NCI-H526 (cell line): ENCODE measurements at places on chromosomes 16 and 17.

- peak; percentile 17 for DNase-seq
Measured at GRCh38 chr17:10631048-10631700, 25.9 kb downstream of the MYH3 start.

- DNase-seq: no peak
Measured at GRCh38 chr16:12090151-12090530, 113.6 kb downstream of the SNX29 start.

GRCh38 chr16:87163637-87164036 lies 153.6 kb downstream of the C16orf95 start:
- no peak for DNase-seq

DNA sequence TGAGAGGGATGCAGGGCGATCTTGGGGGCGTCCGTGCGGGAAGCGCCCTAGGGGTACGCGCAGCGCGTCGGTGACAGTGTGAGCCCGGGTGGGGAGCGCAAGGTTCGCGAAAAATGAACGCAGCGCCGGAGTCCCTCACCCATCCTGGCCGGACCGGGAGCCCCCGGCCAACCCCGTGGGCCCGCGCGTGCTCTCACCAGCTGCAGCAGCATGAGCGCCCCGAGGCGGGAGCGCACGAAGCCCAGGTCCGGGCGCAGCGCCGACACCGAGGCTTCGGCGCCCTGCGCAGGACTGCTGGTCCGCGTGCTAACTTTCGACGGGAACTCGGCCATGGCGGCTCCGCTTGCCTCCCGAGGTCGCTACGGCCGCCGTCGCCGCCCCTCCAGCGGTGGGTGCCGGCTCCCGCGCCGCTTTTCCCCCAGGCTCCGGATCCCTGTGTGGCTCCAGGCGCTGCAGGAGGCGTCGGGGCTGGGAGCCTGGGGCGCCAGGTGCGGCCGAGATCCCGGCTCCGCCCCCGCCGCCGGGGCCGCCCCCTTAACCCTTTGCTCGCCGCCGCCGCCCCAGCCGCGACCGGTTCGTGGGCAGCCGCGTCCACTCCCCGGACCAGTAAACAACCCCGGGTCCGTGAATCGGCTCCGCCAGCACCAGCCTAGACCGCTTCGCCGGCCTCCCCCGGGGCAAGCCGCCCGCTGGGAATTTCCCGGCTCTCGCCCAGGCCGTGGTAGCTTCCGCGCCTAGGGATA lies at the start of gene PLLP:
PLLP (minus strand) TSS at position 464 of the 743 bp plus-strand sequence; CDS start at position 332, 132 bp downstream.
- DNase-seq: no peak

GRCh38 chr16:53732296-53732929 lies 28.5 kb downstream of the FTO start:
- peak; percentile 9 for DNase-seq

- no peak for DNase-seq
Measured at GRCh38 chr17:18042983-18043382, 3.8 kb downstream of the GID4 start.

GRCh38 chr17:80720610-80721577 lies 176.3 kb downstream of the RPTOR start:
- no peak for DNase-seq

DNA sequence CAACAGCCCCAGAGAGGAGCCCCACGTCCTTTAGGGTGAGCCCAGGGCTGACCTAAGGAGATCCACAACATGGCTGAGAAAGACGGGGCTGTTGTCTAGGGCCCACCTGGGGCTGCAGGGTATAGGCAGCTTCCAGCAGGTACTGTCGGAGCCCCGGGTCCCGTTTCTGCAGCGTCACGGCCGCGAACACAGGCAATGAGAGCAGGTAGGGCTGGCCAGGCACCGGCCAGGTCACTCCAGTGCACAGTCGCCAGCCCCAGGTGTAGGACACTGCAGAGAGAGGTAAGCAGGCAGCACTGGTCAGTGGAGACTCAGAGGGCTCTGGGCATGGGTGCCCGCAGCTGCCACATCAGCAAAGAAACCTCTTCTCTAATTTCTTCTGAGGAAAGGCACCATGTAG lies 115.2 kb downstream of the LITAF start:
- DNase-seq: no peak

DNA sequence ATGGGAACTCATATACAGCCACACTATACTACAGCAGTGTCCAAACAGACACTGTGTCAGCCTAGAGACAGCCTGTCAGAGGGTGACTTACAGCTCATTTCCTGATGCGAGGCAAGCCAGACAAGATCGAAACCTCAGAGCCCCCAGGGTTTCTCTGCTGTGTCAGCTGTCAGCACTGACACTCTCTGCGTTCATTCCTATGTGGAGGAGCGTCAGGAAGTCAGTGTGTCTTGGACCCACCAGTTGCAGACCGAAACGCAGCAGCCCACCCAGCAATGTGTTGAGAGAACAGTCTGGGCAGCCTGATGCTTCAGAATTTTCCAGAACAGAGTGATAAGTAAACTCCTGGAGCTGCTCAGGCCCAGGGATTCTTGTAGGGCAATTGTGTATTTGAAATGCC lies 20.6 kb upstream of the MAPT start:
- DNase-seq: no peak

DNA sequence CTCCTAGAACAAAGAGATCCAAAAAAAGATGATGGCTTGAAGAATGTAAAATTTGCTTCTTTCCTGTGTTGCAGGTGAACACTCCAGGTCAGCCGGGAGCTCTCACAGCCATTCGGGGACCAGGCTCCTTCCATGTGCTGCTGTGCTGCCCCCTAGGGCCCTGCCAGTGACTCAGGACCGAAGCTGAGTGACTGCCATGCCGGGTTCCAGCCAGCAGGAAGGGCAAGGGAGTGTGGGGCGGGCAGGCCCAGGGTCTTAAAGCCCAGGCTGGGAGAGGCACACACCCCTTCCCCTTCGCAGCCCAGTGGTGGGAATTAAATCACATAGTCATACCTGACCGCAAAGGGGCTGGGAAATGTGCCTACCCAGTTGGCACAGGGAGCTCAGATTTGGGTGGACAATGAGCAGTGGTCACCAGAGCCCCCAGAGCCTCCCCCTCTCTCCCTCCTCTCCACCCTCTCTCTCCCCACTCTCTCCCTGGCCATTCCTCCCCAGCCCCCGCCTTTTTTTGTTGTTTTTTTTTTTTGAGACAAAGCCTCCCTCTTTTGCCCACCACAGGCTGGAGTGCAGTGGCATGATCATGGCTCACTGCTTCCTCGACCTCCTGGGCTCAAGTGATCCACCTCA lies 11.5 kb downstream of the EPOP start:
- DNase-seq: peak; percentile 81

- DNase-seq: no peak
Measured at GRCh38 chr16:15491411-15491810, 57.0 kb downstream of the BMERB1 start.
